ENCODE measurements at places on chromosomes 2 and 18.

GRCh38 chr2:156810094-156810493, 373.9 kb downstream of the GPD2 start:
- DNase-seq: no peak

- DNase-seq: no peak
These were observed 81.2 kb downstream of the GATA6 start for GRCh38 chr18:22250591-22250996.

DNA sequence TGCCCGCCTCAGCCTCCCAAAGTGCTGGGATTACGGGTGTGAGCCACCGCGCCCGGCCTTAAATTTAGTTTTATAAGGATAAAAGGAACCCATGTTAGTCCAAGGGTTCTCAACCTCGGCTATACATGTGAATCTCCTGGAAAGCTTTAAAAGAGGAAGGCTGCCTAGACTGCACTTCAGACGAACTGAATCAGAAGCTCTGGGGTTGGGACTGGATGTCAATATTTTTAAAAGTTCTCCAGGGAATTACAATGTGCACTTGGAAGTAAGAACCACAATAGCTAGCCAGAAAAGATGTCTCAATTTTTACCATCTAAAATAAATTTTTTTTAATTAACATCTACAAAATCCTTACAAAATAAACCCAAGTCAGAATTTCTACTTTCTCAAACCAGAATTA, 10.1 kb downstream of the LMAN2L start:
- DNase-seq: no peak

GRCh38 chr2:37947306-37947705, 22.2 kb downstream of the RMDN2 start:
- DNase-seq: no peak

DNA sequence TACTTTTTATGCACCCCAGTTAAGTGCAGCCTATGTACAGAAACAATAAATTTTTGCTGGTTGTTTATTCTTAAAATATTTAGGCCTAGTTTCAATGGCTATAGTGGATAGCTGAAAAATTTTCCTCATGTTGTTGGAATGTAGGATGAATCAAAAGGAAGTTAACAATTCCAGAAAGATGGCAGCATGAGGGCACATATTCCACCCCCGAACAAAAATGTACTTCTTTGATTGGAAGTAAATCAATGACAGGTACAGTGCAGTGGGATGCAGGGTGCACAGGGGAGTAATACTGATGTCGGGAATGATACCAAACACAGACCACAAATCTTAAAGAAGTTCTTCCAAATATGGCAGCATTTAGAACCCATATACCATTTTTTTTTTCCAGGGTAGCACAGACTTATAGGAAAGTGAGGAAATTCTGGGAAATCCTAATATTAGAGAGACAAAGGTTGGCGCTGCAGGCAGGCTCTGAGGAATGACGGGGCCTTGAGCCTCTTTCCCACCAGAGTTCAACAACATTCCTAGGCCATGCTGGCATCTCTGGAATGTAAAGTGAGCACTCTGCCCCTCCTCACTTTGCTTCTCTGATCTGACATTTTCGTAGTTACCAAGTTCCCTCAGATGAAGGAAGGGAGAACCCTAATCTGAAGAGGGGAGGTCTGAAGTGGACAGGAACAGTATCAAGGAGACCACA, 36.6 kb upstream of the IKZF2 start:
- DNase-seq: no peak

- DNase-seq: no peak
These were observed 186.8 kb upstream of the PGAP1 start for GRCh38 chr2:197113275-197113711.

DNA sequence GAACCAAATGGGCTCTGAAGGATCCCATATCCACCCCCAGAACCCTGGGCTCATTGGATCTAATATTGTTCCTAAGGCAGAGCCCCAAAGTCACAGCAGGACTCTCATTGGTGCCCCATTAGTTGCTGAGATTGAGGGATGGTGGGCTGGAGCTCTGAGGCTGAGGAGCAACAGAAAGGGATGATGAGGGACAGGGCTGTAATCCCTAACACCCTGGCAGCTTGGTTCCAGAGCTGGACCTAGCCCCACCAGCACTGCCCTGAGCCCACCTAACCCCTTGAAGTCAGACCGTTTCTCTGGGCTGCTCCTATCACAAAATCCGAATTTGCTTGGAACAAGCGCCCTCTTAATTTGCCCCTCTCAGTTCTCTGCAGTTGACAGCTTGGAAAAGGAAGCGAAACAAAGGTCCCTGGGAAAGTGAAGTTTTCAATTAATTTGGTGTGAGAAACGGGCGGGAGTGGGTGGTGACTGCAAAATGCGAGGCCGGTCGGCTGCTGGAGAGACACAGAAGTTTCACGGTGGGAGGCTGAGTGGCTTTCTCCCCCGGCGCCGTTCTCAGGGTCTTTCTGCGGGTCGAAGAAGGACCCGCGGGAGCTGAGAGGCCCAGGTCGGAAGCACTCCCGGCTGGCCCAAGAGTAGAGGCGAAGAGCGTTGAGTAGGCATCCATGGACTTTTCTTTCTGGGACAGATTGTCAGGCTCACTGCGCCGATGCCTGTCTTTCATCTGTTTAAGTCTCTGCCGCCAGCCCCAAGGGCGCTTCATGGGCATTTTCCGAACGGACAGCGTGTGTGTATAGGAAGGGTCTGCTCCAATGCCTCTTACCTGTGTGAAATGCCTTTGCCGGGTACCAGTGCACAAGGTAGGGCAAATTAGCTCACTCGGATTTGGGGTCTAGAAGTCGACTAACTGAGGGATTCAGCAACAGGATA, 927 bp upstream of the HOXD13 start:
- no peak for DNase-seq

DNA sequence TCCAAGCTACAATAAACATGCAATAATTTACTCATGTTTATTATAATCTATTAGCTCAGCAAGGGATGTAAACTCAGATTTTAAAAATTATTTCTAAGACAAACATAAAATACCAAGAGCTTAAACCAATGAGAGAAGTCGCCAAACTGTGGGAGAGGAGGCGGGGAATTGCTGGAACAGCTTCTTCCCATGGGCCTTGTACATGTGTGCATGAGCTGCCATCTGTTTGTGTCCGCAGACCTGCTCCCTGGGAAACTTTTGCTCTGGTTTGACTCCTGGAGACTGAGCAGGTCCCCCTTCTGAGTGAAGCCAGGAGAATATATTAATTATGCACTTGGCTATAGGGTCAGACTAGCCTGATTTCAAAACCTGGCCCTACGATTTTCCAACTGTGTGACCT, 655.9 kb upstream of the SOX11 start:
- no peak for DNase-seq

Measured in NCI-H1092 (cell line).